ENCODE measurements at places on chromosomes 11 and 22.

DNA sequence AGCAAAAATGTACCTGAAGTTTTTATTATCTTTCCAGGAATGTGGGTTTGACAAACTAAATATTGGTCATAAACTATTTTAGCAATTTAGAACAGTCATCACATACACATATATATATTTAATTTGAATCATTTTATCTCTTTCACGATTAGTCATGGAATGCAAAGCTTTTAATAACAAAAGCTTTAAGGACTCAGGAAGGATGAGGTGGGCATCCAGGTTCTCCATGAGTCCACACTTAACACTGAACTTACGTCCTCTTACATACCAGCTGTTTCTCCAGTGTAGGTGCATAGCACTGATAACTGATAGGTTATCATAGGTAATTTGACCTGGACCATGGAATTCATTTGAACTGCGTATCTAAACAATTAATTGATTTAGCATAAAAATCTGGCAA lies 28.1 kb upstream of the GNAZ start:
- DNase-seq: no peak

DNA sequence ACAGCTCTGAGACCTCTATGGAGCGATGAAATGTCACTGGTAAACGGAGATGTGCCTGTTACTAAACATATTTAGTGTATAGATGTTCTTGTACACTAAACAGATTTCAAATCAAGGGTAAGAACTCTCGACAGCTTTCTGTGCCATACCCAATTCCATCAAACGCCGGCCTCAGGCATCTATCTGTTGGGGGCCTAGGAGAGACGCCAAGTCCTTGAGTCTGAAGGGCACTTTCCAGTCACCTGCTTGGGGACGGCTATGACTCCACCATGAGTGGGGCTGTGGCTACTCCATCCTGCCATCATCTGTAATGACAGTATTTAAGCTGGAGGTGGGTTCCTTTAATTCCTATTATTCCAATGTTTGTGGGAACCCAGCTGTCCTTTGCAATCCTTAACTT lies 87.8 kb downstream of the SHANK2 start:
- no peak for DNase-seq

DNA sequence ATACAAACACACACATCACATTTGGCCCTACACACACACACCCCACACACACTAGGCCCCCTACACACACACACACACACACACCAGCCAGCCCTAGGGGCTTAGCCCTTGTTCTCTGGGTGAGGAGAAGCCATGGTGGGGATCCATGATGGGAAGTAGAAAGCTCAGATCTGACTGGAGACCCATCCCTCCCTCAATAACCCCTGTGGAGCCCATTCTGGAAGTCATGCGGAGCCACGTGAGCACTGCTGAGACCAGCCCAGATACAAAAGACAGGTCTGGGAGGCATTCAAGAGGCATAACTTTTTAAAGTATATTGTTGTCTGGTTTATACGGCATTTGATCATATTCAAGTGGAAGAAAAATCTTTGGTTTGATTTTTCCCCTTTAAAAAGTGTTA lies 448.5 kb downstream of the SOX6 start:
- no peak for DNase-seq

DNA sequence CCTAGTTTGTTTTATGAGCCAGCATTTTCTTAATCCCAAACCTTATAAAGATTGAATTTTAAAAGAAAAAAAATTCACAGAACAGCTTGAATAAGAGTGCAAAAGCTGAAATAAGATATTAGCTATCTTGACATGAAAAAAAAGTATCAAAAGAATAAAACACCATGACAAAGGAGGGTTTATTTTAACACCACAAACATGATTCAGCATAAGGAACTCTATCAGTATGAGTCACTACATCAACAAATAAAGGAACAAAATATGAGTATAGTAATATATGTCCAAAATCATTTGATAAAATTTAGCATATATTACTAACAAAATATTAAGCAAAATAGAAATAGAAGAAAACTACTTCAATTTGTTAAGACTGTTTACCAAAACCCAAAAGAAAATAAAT lies 9.6 kb upstream of the LMO1 start:
- no peak for DNase-seq

- DNase-seq: no peak
Observed at GRCh38 chr11:74577624-74578396, 14.6 kb upstream of the POLD3 start.

GRCh38 chr11:44226945-44227344 lies 83.0 kb downstream of the ALX4 start:
- DNase-seq: no peak

DNA sequence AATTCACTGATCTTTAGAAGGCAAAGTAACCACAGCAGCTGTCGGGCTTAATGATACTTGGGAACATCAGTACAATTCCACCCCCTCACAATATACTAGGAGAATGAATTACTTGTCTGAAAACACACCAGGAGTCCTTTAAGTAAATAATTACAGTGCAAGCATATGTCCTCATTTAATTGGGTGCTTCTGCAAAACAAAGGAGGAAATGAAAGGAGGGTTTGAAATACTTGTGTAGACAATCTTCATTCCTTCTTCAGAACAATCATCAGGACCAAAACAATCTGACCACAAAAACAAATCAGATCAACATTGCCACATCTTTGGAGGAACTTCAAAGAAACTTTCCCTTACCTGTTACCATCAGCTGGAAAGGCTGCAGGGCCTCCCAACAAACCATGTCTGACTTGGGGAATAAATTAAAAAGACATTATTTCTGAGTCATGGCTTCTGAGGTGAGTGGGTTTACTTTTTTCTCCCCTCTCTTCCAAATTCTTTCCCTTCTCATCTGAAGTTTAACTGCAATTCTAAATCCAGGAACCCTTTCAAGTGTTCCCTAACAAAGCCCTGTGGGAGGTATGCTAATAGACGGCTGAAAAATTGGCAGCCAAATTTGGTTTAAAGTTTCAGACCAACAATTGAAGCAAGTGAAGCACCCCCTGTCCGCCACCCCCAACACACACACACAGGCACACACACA lies 12.5 kb upstream of the CCDC117 start:
- DNase-seq: no peak

DNA sequence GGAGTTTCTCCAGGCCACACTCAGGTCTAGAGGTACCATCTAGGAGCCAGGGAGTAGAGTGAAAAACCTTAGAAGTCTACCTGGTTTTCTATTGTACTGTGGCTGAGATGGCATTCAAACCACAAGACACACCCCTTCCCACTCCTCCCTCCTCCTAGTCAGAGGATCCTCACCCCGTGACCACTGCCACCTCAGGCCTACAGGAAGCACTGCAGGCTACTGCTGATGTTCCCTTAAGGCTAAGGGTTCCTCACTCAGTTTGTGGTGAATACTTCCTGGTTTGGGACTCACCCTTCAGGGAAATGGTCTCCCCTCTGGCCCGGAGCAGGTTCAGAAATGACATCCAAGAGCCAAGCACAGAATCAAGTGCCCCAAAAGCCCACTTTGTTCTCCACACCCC lies 1293.9 kb downstream of the JRKL start:
- no peak for DNase-seq

DNA sequence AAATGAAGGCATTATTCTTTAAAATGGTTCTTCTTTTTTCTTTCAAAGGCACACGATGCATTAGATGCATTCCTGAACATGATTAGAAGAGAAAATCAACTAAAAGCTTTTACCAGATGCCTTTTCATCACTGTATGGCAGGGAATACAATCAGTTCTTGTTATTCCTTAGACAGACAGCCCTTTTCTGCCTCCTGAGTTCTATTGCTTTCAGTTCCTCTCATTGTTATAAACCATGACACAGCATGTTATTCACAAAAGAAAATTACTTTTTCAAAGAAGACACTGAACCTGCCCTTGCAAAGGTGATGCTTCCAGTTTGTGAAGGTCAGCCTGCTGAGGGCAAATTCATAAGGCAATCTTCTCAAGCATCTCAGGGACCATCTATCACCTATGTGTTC lies 70.1 kb downstream of the FAM181B start:
- no peak for DNase-seq

- no peak for DNase-seq
Observed at GRCh38 chr22:25054943-25055511, 102.5 kb downstream of the KIAA1671 start.

GRCh38 chr11:130773244-130773820 lies 142.9 kb downstream of the SNX19 start:
- no peak for DNase-seq

DNA sequence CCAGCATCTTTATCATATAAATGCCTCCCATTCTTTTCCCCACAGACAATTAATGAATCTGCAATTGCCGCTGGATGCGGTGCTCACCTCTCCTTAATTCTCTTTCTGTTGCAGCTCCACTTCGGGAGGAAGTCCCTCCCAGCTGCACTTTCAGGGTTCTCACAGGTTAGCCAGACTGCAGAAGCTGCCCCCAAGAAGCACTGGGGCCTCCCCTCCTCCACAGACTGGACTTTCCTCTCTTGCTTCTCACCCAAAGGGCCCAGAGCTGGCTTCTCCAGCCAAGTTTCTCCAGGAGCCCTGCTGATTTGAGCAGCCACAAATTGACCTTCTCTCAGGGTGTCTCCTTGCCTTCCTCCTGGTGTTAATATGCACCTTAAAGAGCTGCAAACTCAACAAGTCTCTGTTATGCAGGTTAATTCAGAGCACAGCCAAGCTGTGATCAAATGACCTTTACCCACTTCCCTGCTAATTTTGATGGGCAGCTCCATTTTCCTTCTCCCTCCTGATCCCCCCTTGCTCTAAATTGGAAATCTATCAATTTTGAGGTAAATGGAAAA lies 298.9 kb downstream of the BUD13 start:
- DNase-seq: no peak

GRCh38 chr11:67119585-67120391 lies 725 bp downstream of the KDM2A start:
- DNase-seq: no peak

DNA sequence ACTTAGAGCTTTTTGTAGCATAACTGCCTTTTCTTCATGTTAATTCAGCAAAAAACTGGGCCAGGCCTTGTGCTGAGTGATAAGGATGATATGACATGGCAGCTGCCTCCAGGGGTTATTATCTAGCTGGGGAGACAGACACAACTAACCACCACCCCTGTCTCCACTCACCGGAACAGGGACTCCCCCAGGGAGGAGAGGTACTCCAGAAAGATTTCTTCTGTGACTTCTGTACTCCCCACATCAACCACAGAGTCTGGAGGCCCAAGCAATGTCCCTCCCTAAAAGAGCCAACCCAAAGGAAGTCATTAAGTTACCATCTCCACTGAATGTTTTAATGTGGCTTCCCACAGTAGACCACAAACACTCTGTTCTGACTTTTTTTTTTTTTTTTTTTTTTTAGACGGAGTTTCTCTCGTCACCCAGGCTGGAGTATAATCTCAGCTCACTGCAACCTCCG lies 14.3 kb upstream of the PMM1 start:
- DNase-seq: peak; percentile 54

DNA sequence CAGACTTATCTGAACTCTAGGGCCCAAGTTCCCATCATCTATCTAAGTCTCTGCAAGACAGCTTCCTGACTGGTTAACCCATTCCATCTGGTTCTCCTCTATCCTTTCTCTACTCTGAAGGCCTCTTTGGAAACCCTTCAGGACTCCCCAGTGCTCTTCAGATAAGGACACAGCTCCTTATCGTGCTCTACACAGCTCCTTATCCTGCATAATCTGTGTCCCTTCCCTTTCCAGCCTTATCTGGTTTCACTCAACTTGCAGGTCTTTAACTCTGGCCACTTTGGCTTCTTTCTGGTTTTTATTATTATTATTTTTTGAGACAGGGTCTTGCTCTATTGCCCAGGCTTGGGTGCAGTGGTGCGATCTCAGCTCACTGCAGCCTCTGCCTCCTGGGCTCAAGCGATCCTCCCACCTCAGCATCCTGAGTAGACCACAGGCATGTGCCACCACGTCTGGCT lies 10.6 kb downstream of the ENDOD1 start:
- DNase-seq: no peak

DNA sequence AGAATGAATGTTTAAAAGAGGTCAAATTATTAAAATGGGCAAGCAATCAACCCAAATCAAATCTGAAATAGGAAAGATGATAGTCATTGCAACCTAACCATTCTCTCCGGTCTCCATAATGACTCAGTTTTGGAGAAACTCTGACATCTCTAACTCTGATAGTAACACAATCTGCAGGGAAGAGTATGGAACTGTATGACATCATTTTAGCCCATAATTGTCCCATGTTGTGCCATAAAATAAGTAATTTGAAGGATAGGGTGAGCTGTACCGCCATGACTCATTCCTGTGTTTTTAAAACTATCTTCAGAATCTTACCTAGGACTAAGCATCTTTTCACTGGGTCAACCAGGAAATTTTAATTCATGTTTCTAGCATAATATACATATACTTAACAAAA lies 350.8 kb downstream of the DLG2 start:
- DNase-seq: no peak

- DNase-seq: no peak
Observed at GRCh38 chr11:114159802-114160632, 100.5 kb downstream of the ZBTB16 start.

DNA sequence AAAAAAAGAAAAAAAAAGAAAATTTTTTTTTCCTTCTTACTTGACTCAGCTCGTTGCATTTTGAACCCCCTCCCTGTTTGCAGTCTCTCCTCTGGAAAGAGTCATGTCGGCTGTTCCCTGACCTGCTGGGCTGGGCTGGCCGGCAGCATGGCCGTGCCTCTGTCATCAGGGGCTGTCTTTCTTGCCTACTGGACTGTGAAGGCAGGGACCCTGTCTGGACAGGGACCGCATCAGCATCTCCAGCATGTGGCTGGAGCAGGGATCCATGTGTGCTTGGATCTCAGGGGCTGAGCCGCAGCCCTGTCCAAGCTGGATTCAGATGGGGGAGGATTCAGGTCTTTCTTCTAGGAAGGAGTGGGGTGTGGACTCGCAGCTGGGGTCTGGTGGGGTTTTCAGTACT lies 15.5 kb downstream of the FBLN1 start:
- DNase-seq: no peak

DNA sequence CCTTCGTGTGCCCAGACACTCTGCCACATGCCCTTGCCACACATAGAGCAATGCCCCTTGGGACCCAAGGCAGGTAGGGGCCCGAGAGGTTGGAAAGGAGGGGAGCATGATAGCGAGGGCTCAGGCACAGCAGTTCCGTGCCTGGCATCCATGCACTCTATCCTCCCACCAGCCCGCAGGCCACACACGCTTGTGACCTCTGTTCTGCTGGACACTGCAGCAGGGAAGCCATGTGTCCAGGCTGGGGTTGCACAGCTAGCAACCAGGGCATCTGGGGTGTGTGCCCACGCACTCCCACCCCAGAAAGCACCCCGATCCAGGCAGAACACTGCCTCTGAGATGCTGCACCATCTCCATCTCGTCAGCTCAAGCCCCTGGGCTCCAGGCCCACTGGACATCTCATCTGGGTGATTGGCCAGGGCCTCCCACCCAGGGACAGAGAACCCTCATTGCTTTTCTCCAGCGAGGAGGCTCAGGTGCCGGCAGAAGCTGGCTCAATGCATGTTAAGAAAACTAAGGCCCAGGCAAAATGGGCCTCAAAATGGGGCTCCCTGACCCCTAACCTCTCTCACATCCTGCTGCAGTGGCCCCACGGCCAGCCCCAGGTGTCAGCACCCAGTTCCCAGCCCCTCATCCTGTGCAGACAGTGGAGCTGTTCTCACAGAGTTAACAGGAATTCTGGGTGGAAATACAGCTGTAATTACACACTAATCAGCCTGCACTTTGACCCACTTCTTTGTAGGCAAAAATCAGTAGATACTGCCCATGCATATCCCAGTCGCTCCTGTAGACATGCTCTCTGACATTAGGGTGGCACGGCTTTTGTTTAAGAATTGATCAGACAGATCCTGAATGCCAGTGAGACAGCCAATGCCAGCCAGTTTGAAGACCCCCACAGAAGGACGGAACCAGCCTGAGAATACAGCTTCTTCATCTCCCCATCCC lies 173.9 kb upstream of the B3GAT1 start:
- no peak for DNase-seq

GRCh38 chr22:25091458-25091857 lies 108.2 kb upstream of the CRYBB3 start:
- no peak for DNase-seq

- DNase-seq: no peak
Observed at GRCh38 chr11:3171931-3172560, 6.9 kb upstream of the OSBPL5 start.

Measured in GM12891 (cell line).